NCI-H345 (cell line): ENCODE measurements at places on chromosomes 11 and 22.

DNA sequence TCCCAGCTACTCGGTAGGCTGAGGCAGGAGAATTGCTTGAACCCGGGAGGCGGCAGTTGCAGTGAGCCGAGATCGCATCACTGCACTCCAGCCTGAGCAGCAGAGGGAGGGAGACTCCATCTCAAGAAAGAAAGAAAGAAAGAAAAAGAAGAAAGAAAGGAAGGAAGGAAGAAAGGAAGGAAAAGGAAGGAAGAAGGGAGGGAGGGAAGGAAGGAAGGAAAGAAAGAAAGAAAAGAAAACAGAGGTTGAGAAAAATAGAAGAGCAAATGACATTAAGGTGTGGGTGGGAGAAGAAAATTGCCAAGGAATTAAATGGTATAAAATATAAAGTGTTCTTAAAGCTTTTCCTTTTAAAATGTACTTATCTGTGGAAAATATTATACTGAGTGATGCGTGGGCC lies 49.9 kb downstream of the AHNAK start:
- DNase-seq, result no peak

DNA sequence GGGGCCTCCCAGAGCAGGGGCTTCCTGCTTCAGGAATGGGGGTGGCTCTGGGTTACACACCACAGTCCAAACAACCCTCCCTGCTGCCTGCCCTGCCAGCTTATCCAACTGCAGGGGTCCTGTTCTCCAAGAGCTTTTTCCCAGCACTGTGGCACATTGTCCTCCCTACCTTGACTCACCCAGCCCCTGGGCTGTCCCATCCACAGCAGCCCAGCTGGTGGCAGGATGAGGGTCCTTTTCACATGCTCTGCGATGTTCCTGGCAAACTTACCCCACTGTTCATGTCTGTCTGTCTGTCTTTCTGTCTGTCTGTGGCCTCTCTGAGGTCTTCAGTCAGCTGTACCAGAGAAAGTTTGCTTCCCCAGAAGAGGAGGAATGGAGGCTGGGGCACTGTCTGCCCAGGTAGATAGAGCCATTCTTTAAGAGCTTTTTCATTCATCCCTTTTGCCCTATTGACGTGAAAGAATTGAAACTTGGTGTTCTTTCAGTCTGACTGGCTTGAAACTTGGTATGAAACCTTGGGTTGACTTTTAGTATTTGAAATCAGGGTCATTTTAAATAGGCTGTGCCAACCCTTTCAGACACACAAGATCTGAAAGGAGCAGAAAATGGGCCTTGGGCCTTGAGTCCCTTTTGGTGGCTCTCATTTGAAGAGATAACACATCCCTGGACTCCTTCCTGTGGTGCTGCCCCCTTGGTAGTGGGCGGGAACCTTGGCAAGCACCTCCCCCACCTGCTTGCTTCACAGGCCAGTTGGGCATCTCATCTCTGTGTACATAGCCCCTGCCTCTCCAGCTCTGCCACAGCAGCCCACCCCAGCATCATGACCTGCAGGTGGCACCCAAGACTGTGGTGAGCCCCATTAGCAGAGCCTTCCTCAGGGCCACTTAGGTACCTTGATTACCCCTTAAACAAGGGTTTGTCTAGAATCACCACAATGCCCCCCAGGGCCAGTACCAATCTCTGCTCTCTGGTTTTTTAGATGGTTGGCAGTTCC lies 74.6 kb upstream of the SUSD2 start:
- no peak for DNase-seq

DNA sequence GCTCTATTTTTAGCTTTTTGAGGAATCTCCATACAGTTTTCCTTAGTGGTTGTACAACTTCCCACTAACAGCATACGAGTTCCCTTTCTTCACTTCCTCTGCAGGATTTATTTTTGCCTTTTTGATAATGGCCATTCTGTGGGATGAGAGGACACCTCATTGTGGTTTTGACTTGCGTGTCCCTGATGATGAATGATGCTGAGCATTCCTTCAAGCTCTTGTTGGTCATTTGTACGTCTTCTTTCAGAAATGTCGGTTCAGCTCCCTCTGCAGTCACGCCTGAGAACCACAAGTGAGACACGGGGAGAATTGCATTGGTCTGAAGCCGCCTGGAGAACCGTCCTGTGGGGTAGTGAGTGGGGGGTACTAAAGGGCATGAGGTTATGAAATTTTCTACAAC lies 2.0 kb upstream of the KRTAP5-10 start:
- no peak for DNase-seq

- DNase-seq, result no peak
Measured at GRCh38 chr11:126612671-126613070, 257.2 kb downstream of the ST3GAL4 start.

GRCh38 chr11:10392095-10393079 lies 62.7 kb upstream of the AMPD3 start:
- DNase-seq, result no peak

GRCh38 chr11:112177589-112177988 lies 2.3 kb downstream of the BCO2 start:
- no peak for DNase-seq

DNA sequence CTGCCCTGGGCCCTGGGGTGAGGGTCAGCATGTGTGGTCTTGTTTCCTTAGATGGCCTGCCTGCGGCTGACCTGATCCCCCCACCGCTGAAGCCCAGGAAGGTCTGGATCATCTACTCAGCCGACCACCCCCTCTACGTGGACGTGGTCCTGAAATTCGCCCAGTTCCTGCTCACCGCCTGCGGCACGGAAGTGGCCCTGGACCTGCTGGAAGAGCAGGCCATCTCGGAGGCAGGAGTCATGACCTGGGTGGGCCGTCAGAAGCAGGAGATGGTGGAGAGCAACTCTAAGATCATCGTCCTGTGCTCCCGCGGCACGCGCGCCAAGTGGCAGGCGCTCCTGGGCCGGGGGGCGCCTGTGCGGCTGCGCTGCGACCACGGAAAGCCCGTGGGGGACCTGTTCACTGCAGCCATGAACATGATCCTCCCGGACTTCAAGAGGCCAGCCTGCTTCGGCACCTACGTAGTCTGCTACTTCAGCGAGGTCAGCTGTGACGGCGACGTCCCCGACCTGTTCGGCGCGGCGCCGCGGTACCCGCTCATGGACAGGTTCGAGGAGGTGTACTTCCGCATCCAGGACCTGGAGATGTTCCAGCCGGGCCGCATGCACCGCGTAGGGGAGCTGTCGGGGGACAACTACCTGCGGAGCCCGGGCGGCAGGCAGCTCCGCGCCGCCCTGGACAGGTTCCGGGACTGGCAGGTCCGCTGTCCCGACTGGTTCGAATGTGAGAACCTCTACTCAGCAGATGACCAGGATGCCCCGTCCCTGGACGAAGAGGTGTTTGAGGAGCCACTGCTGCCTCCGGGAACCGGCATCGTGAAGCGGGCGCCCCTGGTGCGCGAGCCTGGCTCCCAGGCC lies 12.7 kb downstream of the TMEM121B start:
- no peak for DNase-seq
